Fibroblast of upper back skin (primary cell): ENCODE measurements at places on chromosomes 4 and X.

DNA sequence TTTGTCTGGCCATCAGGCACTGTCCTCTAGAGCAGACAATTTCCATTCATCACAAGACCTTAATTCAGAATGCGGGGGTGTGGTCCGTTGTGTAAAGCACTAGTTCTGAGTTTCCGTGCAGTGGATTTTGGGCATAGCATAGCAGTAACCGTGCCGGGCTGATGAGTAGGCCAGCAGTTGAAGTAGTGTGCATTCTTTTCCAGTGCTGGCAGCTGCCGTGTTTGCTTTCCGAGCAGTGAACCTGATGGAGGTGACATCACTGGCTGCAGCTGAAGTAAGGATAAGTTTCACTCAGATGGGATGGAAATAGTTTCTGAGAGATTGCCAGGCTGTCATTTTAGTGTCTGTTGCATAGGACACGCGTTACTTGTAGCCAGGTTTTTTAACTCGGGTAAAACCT is 107.0 kb upstream of the STIM2 start:
- peak; percentile 47 for DNase-seq

DNA sequence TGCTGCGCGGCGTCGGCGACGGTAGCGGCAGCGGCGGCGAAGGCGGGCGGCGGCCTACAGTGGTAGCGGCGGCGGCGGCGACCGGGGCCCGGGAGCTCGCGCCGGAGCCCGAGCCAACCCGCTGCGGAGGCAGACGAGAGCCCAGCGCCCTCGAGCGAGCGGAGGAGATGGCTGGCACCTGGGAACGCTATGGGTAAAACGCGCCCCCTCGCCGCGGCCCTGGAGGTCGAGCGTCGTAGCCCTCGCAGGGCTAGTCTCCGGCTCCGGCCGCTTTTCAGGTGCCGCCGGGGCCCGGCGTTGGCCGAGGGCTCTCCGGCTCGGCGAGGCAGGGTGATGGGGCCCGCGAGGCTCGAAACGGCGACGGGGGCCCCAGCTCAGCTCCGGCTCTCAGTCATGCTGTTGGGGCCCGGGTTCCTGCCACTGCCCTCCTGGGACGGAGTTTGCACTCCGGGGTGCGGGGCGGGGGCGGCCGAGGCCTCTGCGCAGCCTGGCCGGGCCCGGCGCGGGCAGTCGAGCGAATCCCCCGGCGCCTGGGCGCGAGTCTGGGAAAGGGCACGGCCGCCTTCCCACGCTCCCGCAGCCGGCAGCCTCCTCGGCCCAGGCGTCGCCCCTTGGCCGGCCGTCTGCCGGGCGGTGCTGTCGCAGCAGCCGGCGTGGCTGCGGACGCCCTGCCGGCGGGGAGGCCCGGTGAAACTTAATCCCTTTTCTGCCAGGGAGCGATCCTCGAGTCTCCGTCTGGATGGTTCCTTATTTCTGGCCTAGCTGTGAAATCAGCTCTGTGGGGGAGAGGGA is 768 bp downstream of the MID2 start:
- DNase-seq, result peak; percentile 40

- no peak for DNase-seq
Observed at GRCh38 chr4:2416564-2417225, 1.8 kb downstream of the ZFYVE28 start.

DNA sequence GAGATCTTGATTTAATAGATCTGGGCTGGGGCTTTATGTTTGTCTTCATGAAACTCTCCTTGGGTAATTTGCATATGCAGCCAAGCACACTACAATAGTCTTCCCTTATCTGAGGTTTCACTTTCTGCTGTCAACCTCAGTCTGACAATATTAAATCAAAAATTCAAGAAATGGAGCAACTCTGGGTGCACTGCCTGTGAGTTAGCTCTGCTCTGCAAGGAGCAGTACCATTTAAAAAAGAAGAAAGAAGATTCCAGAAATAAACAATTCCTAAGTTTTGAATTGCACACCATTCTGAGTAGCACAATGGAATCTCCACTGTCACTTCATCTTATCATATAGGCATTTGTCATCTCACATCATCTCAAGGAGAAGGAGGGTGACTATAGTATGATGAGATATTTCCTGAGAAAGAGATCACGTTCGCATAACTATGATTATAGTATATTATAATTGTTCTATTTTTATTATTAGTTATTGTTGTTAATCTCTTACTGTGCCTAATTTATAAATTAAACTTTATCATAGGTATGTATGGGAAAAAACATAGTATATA is 9.4 kb downstream of the FNIP2 start:
- DNase-seq, result no peak

- peak; percentile 81 for DNase-seq
Observed at GRCh38 chr4:27366104-27366823, 505.6 kb downstream of the STIM2 start.

GRCh38 chrX:21440911-21441310 is 66.7 kb downstream of the CNKSR2 start:
- no peak for DNase-seq

GRCh38 chrX:9604111-9604907 is 139.5 kb downstream of the TBL1X start:
- DNase-seq, result peak; percentile 16

GRCh38 chrX:119622356-119623232 is 16.4 kb upstream of the NKRF start:
- DNase-seq, result peak; percentile 84

DNA sequence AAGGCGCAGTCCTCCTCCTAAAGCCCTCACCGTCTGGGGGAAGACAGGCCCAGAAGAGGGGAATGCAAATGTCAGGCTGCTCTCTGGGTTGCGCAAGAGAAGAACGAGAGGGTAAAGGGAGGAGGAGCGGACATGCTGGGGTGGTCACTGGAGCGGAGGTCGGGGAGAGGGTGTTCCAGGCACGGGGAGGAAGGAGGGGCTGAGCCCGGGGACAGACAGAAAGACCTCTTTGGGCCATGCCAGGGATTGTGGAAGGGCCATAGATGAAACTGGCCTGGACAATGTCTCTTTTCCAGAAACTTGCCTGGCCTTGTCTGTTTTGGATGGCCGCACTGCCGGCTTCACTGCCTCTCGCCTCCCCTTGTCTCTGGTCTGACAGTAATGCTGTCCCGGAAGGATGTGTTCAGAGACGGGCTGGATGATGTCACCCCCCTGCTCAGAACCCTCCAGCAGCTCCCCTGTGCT is 121.0 kb downstream of the SORCS2 start:
- DNase-seq, result no peak

DNA sequence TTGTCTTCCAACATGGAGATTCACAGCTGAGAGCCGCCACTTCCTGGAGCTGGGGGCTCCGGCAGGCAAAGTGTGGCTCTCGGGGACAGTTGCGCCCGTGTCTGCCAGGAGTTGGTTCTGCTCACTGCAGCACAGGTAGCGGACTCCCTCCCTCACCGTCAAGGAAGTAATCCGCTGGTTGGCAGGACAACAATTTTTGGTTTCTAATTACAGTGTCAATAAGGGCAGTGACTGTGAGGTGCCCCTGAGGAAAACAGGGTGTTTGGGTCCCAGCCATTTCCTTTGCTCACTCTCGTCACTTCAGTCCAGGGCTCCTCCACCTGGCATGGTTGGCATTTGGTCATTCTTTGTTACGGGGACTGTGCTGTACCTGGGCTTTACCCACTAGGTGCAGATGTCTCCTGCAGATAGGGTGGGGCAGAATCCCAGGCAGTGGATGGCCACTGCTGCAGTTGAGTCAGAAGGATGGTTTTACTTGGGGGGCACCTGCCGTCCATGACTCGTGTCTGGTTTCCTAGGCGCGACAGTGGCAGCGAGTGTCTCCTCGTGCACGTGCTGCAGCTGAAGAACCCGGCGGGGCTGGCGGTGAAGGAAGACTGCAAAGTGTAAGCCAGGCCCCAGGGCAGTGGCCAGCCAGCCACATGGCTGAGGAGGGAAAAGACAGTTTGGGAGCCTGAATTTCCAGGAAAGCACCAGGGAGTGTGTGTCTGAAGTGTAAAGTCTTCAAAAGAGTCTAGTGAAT is 32.1 kb upstream of the CLCN4 start:
- no peak for DNase-seq

DNA sequence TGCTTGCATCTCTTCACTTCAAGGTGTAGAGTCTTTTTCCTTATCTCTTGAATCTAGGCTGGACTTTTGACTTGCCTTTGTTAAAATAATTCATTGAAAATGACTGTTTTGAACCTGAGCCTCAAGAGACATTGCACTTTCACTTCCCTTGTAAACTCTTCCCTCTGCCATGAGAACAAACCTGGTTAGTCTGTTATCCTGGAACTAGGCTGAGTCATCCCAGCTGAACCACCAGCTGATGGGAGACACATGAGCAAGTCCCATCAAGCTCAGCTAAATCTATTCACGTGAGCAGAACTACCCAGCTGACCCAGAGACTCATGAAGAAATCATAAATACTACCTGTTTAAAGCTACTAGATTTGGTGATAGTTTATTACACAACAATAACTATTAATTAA is 202.3 kb upstream of the CENPE start:
- peak; percentile 5 for DNase-seq

GRCh38 chrX:30930143-30930542 is 41.1 kb upstream of the TAB3 start:
- no peak for DNase-seq

GRCh38 chrX:120334603-120335002 is 23.3 kb upstream of the TMEM255A start:
- DNase-seq, result no peak

DNA sequence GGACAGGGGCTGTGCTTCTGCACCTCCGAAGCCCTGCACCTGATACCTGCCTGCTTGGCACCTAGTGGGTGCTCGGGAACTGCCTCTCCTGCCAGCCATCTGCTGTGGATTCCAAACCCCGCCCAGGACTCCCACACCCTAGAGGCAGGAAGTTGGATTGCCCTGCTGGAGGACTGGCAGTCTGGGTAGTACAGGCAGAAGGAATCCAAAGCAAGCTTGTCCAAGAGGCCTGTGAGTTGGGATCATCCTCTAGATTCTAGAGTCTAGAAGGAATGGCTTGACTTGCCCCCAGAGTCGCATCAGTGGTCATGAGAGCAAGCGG is 64.6 kb upstream of the MTM1 start:
- DNase-seq, result no peak

GRCh38 chr4:75939890-75940691 is 722 bp downstream of the NAAA start:
- peak; percentile 32 for DNase-seq

DNA sequence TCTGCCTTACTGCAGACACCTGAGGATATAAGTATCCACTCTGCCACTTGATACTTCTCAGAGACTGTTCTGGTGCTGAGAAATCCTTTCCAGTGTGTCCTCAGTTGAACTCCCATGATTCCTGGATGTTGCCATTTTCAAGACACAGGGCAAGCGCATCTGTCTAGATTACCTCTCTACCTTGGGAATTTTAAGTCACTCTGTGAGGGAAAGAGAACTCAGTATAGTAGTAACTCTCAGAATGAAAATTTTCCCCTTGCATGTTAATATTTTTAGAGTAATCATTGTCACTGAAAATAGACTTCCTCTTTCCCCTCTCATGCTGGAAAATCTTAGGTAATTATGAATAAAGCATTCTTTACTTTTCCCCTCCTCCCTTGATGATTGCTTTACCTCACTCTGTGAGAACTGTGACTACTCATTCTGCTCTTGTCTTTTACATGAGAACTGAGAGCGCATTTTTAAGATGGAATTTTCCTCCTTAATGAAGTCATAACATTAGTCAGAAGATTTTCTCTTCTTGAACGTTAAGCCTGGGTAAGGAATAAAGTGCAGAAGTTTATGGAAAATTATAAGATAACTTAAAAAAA is 45.0 kb downstream of the TET2 start:
- DNase-seq, result peak; percentile 35

- no peak for DNase-seq
Observed at GRCh38 chrX:129736491-129736890, 2.3 kb upstream of the XPNPEP2 start.

DNA sequence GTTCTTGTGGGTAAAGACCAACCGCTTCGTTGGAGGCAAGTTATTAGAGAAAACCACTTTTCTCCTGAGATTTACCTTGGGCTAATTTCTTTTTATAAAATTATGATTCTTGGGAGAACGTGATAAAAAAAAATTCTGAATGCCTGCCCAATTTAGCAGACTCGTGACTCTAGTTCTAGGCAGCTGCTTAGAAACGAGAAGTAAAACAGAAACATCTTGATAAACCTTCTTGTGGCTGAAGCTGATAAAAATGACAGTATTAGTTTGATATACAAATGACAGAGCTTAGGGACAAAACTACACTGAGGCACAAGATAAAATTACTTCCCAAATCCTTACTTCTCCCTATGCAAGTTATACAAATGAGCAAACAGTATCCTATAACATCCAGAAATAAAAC is 458.9 kb upstream of the TEX13C start:
- no peak for DNase-seq

GRCh38 chr4:76499461-76499860 is 64.4 kb downstream of the SHROOM3 start:
- DNase-seq, result no peak

DNA sequence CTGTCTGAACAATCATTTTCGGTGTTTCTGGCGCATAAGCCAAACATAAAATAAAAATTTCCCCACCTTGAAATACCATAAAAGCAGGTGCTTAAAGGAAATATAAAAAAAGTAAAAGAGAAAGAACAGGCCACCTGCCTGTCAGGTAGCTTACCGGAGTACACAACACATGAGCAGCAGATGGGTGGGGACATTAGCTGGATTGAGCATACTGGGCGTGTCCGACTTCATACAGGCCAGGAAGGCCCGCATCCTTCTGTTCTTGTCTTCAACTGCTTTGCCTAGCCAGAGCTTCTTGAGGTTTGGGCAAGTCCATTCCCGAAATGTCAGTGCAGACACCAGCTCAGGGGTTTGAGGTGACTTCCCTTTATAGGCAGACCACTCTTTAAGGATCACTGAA is 66.7 kb downstream of the FAM120C start:
- DNase-seq, result no peak

DNA sequence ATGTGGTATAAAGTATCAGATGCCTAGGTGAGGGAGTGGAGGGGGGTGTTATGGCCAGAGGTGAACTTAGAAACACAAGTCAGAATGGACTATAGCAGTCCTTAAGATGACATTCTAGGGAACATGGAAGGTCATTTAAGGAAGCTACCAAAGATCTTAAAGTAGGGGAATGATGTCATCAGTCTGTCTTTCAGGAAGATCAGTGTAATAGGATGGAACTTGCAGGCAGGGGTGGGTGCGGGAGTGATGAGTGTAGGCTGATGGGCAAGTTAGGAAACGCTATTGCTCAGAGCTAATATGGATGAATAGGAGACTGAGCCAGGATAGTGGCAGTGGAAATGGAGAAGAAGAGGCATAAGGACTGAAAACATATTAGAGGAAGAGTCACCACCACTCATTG is 27.5 kb upstream of the CWH43 start:
- no peak for DNase-seq

GRCh38 chr4:14719053-14719452 is 283.2 kb upstream of the CPEB2 start:
- peak; percentile 30 for DNase-seq

DNA sequence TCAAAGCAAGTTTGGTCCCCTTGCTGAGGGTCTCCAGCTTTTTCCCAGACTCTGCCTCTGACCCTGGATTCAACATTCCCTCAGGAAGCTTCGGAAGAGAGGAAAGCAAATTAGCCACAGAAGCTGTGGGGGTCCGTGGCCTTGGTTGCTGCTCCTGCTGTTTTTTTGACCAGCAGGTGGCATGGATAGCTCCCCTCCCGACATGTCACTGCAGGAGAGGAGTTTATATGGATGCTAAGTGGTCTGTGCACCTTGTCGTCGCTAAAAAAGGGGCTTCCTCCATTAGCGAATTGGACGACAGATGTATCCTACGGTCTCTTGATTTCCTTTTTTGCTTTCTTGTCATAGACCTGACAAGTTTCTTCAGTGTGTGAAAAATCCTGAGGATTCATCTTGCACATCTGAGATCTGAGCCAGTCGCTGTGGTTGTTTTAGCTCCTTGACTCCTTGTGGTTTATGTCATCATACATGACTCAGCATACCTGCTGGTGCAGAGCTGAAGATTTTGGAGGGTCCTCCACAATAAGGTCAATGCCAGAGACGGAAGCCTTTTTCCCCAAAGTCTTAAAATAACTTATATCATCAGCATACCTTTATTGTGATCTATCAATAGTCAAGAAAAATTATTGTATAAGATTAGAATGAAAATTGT is 70.2 kb downstream of the CD38 start:
- DNase-seq, result no peak
